GM06990 (cell line): ENCODE measurements at places on chromosomes 7 and 10.

GRCh38 chr10:71419002-71419540 lies 22.4 kb downstream of the CDH23 start:
- no peak for DNase-seq

DNA sequence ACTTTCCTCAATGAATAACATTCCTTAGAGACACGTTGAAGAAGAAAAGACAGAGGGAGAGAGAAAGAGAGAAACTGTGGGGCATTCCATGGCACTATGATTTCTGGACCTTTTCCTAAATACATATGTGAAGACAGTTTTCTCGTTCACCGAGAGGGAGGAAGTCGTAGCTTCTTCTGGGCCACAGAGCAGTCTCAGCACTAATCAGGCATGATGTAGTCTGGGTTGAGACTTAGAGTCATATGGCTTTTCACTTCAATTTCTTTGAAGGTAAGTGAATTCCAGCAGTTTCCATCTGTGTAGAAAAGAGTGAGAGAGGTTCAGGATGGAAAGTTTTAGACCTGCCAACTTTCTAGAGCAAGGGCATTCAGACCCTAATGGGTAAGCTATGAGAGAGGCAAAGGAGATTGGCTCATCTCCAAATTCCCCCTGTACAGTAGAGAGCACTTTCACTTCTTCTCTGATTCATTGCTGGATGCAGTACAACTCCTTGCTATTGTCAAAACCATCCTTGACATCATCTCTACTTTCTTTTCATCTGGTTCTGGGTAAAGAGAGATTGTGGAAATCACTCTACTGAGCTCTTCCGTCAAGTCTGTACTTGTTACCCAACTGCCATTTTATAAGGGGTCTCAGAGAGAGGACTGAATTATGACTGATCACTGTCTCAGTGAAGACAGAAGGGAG lies 31.5 kb upstream of the OR9A4 start:
- peak; percentile 77 for DNase-seq

DNA sequence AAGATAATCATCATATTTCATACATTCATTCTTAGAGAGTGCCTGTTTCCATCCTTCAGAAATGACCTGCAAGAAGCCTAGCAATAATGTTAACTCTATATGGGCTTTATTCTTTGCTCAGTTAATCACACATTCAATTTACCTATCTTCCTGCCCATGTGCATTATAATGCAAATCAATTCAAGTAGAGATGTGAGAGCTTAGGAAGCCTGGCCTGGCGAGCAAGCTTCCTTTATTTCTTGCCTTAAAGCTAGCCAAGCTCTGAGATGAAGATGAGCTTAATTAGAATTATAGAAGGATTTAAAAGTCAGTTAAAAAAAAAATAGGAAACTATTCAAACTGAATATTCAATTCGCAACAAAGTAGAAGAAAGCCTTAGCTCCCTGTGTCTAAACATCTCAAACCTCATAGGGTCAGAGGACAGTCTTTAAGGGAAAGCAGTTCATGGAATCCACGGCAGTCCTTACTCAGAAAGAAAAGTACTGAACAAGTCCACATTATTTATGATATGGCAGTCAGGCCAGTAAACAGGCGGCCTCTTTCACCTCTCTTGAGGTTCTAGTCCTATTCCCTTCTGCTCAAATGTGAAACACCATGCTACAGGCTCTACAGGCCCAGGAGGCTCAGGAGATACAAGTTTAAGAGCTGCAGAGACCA lies 214.1 kb downstream of the TFEC start:
- DNase-seq, result no peak

DNA sequence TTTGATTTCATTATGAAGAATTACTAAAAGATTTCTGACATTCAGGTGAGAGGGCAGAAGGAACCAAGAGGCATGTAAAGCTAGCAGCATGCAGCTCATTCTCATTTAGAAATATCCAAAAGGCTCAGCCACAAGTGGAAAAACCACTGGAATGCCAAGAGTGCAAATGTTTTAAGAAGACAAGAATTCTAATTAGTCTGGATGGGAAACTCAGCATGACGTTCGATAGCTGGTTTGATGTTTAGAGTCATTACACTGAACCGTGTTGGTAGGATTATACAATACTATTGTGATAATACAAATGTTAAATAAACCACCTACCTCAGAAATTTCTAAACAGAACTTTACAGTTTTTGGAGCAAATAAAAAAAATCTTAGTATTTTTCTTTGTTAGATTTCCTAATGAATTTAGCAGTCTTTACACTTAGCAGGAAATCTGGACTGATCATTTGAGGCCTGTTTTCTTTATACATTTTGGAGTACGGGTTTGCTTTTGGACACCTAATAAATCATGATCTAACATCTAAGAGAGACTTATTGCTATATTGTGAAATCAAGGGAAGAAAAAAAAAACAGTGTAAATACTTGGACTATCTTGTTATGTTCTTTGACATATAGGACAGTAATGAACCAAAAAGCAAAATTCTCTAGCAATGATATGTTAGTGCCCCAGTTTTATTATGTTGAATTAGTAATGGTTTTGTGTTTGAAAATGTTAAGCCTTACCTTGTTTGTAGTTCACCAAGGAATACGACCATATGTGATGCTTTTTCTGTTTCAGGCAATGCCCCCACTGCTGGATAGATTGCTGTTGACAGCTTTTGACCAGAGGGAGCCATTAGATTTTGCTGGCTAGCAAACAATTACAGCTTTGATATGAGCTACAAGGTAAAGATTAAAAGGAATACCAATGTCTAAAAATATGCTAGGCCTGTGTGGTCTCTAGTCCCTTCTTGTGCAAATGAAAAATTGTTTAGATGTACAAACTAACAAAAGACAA lies 354.1 kb upstream of the SEMA3A start:
- DNase-seq, result no peak

- peak; percentile 95 for DNase-seq
Measured at GRCh38 chr7:99472561-99473314, at the start of gene ZNF789. ZNF789 (plus strand) TSS chr7:99472890; CDS start chr7:99476457, 3,567 bp downstream.

DNA sequence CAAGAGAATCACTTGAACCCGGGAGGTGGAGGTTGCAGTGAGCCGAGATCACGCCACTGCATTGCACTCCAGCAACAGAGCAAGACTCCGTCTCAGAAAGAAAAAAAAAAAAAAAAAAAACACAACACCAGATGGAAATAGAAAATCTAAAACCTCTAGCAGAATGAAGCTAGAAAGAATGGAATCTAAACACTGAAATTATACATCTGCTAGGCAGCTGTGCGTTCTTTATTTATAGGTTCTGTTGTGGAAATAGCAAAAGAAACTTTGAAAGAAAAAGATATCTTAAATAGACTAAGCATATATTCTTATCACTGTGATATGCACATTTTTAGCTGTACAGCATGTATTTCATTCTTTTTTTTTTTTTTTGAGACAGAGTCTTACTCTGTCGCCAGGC lies 17.1 kb downstream of the BMPR1A start:
- DNase-seq, result no peak

DNA sequence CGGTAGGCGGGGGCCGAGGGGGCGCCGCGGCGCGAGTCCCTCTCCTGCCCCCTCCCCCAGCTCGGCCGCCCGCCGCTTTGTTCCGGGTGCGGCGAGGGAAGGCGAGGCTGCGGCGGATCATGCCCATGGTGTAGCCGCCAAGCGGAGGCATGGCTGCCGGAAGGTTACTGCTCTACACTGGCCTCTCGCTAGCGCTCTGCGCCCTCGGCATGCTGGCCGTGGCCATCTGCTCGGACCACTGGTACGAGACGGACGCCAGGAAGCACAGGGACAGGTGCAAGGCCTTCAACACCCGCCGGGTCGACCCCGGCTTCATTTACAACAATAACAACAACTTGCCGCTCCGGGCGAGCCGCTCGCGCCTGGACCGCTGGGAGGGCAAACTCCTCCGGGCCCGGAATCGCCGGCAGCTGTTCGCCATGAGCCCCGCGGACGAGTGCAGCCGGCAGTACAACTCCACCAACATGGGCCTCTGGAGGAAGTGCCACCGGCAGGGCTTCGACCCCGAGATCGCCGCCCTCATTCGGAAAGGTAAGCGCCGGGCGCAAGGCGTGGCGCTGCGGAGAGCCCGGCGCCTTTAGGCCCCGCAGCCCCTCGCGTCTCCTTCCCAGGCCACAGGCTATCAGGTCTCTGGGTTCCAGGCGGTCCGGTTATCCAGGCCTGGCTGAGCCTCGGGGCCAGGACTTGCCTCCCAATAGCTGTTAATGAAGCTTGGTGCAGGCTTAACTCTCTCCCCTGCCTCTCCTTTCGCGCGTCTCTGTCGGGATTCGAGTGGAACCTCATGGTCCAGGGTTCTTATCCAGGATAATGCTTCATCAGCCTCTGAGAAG lies 513 bp downstream of the TMEM178B start:
- peak; percentile 23 for DNase-seq

DNA sequence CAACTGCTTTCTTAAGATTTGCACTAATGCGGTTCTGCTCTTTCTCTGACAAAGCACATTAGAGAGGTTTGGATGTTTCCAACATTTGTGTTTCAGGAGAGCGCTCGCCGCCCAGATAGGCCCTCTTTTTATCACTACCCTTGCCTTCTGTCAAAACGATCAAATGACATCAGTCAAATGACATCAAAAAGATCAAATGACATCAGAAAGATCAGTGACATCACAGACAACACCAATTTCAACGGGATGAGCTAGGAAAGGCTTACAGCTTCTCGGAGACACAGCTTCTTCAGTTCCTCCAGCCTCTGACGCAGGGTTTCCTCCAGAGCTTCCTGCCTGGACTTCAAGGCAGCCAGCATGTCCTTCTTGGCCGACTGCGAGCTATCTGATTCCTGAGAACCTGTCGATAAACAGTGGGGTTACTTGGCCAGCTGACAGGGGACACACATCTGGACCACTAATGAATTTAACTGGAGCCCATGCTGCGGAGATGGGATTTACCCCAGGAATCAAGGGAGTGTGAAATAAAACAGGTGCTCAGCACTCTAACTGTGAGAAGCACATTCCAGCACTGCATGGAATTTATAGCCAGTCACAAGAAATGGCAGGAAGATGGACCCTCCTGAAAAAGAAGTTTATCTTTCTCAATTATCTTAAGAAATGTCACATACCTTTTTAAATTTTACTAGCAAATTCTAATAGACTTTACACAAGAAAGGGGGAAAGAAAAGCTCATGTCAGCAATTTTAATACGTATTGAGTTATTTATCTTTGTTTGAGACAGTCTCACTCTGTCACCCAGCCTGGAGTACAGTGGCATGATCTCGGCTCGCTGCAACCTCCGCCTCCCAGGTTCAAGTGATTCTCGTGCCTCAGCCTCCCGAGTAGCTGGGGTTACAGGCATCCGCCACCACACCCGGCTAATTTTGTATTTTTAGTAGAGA lies 88.2 kb downstream of the PRPF18 start:
- DNase-seq, result no peak

DNA sequence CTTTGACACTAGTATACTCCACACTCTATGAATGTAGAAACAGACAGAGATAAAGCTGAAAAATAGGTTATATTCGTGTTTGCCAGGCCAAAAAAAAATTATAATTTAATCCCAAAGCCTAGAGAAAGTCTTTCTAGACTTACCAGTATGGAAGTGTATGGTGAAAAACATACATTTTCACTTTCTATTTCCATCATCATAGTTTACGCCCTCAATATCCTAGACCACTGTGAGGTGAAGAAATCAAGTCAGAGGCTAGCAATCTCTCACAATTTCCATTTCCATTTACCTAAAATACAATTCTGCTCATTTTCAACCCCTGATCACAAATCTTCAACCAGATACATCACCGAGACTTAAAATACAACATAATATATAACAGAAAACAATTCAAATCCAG lies 16.2 kb downstream of the GPR22 start:
- no peak for DNase-seq

DNA sequence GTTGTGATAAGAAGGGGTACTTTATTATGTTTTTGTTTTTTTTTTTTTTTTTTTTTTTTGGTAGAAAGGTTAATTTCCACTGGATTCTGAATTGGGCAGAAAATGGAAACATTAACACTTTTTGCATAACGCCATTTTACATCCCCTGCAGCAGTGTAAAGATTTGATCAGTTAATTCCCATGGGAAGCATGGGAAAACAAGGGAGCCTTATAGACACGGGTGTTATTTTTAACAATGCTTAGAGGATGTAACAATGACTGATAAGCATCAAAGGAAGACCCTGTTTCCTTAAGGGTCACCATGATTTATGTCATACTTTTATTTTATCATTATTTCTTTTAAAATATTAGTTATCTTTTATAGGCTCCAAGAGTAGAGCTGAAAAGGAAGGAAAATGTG lies 140.2 kb downstream of the CDK14 start:
- no peak for DNase-seq

DNA sequence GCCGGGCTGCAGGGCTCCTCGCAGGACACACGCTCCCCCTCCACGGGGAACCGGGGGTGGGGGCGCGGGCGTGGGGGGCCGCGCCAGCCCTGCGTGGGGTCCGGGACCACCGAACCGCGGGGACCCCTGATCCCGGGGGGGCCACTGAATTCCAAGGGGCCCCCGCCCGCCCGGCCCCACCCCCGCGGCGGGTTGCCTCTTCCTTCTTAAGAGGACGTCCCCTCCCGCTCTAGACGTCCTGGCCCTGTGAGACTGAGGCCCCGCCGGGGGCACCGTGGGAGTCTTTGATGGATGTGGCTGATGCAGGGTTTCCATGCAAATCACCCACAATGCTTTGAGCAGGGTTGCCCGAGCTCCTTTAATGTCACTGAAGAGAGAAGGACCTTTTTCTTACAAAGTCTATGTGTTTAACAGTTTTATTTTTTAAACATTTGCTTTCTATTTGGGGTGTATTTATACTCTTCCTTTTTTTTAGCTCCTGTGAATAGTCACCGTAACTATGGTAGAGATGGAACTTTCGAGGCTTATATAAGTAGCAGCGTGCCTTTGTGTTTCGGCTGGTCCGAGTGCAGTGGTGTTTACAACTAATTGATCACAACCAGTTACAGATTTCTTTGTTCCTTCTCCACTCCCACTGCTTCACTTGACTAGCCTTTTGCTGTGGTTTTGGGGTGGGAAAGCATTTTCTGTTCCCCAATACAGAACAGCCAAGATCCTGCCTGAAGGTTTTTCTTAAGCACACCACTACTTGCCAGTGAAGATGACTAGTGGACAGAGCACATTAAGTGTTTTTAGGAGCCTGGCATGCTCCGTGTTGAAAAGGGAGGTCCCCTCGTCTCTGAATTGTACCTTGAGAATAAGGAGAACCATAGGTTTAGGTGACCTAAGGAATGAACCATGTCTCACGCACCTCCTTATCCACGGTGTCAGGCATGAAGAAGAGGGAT lies 44.8 kb downstream of the PDIA4 start:
- DNase-seq, result peak; percentile 67

DNA sequence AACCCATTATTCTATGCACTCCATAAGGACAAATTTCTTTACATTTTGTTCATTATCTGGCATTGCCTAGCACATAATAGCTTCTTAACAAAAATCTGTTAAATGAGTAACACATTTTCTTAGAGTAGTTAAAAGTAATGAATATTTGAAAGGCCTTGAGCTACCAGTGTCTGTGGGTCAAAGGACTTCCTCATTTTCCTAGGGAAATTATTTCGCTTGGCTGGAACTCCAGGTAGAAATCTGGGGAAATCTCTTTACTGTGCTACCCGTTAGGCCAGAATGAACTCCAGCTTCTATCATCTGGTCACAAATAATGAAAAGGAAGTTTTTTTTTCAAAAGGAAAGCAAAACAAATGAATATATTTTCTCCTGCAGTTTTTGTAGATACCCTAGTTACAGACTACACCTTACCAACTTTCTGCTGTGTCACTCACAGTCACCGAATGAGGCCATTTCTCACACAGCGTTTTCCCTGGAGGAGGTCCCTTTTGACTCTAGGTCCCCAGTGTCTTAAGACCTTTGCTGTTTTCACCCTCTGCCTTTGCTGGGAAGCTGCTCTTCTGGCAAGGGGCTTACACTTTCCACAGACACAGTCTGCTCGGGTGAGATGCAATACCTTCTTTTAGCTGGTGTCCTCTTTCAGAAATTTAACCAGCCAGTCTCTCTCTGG lies 1.6 kb downstream of the SAMD9L start:
- DNase-seq, result no peak

GRCh38 chr7:93736668-93737369 lies 153.7 kb downstream of the TFPI2 start:
- no peak for DNase-seq
